Midbrain (tissue), 1 donor: ENCODE measurements at places on chromosomes 1 and 21.
A peak's percentile ranks its signal among the peaks of the same experiment; 100 is the strongest.

DNA sequence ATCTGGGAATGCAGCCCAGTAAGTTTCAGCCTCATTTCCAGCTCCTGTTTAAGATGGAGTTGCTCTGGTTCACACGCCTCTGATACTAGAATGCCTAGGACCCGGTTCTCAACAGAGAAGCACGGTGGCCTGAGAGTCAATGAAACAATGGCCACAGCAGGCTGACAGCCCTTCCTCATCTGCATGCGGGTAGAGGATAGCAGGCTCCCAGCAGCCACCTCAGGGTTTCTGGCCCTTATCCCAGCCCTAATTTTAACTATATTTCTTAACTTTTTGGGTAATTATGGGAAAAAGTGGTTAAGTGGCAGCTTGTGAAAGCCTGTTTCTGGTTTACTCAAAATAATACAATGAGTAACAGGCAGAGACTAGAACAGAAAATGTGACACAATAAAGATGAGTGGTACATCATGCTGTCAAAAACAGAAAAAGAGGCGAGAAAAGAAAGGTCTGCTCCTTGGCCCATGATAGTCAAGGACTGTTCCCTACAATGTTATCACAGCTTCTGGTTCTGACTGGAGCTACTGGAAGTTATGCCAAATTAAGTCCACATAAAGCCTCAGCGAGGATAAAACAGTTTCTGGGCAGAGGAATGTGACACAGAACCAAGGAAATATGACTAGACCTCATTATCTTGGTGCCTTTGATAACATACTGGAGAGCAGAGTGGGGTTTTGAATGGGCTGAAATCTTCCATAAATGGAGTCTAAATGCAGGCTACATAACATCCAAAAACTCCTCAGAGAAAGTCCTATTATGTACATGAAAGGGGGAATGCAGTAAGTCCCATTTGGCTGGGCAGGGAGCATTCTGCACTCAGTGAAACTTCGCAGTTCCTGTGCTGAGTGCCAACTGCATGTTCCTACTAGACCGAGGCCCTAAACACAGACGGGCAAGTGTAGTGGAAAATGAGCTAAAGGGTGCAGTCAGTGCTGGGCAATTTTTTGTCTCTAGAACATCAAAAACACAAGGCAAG lies 92.1 kb downstream of the NIBAN1 start:
- no peak for DNase-seq

DNA sequence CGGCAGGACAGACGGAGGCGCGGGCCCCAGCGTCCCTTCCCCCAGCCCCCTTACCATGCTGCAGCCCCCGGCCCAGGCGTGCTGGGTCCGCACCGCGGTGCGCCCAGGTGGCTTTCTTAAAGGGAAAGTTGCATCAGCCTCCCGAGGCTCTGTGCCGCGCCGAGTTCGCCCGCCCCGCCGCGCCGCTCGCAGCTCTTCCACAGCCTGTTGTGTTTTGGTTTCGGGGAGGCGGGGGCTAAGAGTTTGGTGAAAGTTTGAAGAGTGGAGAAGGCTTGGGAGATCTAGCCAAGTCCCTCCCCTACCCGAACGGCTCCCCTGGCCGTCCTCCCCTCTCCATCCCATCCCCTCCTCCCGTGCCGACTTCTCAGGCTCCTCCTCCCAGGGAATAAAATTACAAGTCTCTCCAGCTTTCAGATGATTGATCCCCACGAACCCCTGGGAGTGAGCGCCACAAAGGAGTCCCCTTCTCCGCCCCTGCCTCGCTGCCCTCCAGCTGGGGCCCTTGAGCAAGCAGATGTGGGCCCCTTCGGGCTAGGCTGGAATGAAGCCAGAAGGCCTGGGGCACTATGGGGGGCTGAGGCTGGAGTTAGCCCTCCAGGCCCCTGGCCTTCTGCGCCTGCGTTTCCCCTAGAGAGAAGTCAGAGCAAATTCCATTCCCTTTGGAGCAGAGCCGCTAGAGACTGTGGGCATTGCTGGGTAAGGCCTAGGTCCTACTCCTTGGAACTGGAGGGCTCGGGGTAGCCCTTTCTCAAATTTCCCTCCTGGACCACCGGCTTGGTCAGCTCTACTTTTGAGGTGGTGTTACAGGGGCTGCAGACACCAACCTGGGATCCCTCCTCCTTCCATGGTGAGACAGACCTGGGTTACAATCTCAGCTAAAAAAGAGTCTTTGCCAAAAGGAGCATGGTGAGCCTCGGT lies at the start of gene SLC6A9:
Gene SLC6A9, minus strand, starts transcription at position 211 of the 918 bp plus-strand sequence. CDS start 7,185 bp downstream, outside the sequence.
- peak; percentile 51 for DNase-seq

DNA sequence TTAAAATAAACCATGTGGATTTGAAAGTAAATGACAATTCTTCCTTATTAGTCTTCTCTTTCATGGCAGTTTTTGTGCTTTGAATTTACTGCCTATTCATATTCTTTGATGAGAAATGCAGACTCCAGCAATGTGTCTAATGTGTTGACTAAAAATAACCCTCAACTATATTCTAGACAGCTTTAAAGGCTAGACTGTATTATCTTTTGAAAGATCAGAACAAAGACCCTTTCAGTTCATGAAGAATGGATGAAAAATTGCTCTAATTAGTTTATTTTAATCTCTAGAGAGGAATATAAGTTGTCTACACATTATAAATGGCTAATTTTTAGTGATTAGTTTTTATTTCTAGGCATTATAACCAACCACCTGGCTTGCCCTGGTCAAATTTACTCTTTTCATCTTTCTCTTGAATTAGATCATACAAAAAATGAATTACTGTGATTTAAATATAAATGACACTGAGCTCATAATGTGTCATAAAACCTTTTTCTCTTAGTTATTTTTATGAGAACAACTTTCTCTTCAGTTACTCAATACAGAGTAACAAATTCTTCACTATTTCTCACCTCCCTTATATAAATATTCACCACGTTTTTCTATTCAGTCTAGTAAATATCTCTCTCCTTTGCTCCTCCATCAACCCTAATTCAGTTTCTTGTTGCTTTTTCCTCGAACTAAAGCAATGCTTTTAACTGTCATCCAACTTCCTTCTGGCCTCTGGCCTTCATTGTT lies 428.5 kb upstream of the TMPRSS15 start:
- DNase-seq: no peak

GRCh38 chr1:73106931-73107330 lies 824.6 kb upstream of the NEGR1 start:
- no peak for DNase-seq

GRCh38 chr21:36698981-36699545 lies at the start of gene SIM2:
SIM2 (plus strand) TSS chr21:36699115; CDS start chr21:36699747, 632 bp downstream.
- DNase-seq: no peak

DNA sequence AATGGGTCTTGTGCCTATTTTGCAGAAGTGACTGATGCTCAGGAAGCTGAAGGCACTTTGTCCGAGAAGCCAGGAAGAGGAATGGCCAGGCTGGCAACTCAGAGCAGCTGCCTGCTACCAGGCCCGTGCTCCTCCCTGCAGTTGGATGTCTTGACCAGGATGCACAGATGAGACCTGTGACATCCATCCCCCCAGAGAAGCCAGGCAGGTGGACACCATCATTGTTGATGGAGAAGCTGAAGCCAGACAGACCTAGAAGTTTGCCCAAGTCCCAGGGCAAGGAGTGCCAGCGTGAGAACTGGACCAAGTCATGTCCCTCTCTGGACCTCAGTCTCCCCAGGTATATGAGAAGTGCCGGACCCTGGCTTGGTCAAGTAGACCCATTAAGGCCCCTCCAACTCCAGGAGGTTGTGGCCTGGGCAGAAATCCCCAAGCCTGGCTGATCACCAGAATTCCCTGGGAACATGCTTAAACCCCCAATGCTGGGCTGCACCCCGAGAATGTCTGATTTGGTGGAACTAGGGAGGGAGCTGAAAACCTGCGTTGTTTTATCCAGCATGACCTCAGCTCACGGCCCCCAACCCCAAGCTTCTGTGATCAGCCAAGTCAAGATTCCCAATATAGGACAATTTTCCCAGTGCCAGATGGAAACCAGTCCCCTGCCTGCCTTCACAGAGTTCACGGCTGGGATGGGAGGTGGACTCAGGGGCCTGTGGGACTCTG lies 82.4 kb downstream of the CAMK2N1 start:
- DNase-seq: no peak

DNA sequence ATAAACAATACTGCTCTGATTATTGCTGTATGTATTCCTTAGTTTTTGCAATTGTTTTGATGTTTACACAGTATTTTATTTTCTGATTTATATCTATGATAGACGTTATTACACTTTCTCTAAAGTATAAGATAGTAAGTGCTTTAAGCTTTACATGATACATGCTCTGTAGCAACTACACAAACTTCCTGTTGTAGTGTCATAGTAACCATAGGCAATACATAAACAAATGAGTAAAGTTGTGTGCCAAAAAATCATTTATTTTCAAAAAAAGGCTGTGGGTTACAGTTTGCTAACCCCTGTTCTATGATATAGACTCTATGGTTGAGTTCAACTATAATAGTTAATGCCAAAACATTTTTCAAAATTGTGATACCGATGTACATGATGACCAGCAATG lies 1156.4 kb downstream of the AMY1C start:
- DNase-seq: no peak

GRCh38 chr21:46637952-46638746 lies 2.7 kb downstream of the PRMT2 start:
- DNase-seq: peak; percentile 32

DNA sequence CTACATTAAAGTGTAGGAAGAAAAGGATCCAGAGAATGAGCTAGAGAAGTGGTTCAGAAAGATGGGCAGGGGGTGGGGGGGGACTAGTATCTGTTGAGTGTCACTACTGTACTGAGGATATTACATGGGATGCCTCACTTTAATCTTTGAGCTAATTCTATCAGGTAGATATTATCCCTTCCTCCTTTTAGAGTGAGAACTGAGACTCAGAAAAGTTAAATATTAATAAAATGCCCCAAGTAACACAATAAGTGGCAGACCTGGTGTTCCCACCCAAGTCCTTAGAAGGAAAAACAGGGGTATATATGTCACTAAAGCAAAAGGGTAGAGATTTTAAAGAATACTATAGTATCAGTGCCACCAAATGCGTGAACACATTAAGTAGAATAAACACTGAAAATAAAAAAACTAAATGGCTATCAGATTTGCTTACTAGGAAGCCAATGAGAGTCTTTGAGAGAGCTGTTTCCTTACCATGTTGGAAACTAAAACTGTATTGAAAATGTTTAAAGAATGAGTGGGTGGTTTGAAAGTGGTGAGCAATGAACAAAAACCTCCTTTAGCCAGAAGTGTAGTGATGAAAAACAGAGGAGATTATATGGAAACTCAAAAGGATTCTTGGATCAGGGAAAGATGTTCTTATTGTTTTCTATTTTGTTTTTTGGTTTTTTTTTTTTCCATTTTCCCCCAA lies 230.8 kb downstream of the BARHL2 start:
- DNase-seq: no peak

- no peak for DNase-seq
These were observed 1.5 kb upstream of the PROX1 start for GRCh38 chr1:213986020-213986924.

DNA sequence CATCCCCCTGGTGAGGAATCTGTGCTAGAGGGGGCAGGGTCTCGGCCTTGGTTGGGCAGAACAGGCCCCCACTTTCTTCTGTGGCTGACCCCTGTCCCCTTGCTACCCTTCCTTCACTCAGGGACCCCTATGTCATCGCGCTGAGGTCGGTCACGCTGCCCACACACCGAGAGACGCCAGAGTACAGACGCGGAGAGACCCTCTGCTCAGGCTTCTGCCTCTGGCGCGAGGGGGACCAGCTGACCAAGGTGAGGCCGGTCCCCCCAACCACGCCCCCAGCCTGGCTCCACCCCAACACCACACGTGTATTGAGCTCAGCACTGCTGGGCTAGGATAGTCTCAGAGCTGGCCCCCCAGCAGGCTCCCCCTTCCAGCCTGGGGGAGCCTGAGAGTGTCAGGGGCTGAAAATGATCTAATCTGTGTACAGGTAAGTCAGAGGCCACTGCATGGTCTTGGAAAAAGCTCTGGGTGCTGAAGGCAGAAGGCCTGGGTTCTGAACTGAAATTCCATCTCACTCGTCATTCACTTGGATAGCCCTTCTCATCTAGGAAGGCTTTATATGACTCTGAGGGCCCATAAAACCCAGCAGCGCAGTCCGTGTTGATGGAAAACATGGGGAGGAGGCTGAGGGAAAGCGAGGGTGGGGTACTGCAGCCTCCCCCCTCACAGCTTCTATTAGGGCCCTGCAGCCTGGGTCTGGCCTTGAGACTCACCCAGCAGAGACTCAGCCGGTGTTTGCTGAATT lies 15.3 kb downstream of the FAM151A start:
- no peak for DNase-seq

GRCh38 chr1:50426108-50426700 lies 3.0 kb upstream of the DMRTA2 start:
- no peak for DNase-seq

GRCh38 chr1:193418745-193419058 lies 232.3 kb upstream of the B3GALT2 start:
- no peak for DNase-seq

DNA sequence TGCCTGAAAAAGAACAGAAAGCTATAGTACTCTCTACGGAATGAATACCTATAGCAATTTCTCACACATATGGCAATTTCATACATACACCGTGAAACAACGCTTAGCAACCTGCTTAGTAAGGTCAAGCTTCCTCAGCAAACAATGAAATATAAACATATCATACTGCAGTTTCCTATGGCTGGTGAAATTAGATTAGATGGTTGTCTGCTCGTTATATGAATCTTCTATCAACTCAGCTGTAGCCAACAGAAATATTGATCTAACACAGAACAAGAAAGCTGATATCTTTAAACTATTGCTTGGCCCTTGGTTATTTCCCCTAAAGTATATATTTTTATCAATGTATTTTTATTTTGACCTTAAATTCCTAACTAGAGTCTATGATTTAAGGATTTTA lies 187.8 kb downstream of the SLC44A5 start:
- DNase-seq: no peak

GRCh38 chr1:156816561-156817328 lies at the start of gene SH2D2A:
SH2D2A (minus strand) TSS chr1:156816848; CDS start chr1:156816708, 140 bp downstream.
- no peak for DNase-seq

- DNase-seq: no peak
These were observed 146.1 kb downstream of the SPATA46 start for GRCh38 chr1:162230517-162230916.

DNA sequence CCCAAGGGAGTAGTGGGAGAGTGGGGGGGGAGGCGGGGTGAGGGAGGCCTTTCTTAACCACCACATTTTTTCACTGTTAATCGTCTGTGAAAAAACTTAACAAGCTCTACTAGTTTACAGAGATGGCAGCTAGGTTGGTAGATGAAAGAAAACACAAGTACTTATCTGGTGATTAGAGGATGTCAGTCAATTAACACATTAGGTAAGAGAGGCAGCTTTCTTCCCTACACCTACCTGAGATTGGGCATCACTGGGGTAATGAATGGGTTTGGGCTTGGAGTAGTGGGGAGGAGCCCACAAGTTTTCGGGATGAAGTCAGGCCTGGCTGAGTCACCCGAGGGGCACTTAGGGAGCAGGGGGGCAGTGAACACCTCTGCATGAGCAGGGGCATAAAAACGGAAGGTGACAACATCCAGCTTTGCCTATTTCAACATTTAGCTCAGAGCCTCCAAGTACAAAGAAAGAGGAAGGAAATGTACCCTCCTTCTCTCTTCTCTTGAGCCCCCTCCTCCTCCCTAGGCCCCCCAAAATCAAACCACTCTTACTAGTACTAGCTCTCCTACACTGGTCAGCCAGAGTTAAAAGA lies 2.5 kb downstream of the LBR start:
- DNase-seq: no peak

- no peak for DNase-seq
These were observed 81.6 kb downstream of the PAX7 start for GRCh38 chr1:18712252-18712600.

GRCh38 chr1:205274041-205274691 lies 46.4 kb downstream of the TMCC2 start:
- DNase-seq: no peak

GRCh38 chr1:61888808-61889207 lies 146.5 kb downstream of the PATJ start:
- DNase-seq: no peak
